Kidney glomerular epithelial cell (primary cell): ENCODE measurements at places on chromosomes 3 and 15.

GRCh38 chr3:169998668-169999131, 32.1 kb downstream of the SEC62 start:
- no peak for DNase-seq

GRCh38 chr3:37024092-37024491, 30.8 kb downstream of the MLH1 start:
- no peak for DNase-seq

DNA sequence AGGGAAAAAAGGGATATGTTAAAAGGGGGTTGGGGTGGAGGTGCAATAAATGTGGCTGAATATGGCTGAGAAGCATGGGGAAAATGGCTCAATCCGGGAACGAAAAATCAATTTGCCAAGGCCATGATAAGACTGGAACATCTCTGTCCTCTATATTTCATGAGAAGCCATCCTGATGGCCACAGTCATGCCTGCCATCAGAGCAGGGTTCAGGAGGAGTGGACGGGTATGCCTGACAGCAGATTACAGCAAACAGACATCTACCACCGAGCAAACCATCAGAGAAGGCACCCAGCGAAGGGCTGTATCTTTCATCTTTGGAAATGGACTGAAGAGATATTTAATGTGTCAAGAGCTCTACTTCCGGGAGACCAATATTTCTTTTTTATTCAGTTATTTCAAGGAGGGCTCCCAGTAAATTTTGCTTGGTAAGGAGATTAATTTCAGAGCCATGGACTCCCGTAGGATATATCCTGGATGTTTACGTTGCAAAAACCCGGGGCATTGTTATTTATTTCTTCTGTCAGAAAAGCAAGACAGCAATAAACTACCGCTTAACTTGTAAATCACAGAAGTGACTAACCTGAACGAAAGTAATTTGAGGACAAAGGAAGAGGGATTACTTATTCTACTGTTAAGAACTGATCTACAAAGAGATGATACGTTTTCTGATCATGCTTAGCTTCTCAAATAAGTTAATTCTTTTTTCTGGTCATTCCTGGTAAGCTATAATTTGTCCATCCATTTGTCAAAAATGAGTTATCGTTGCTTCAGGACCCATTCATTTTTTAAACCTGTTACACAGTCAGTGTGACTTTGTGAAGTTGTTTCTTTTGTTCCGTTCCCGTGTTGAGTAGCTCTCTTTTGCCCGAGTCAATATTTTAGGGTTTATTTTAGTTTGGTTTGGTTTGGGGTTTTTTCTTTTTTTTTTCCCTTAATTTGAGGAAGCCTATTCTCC, 80.6 kb upstream of the CHD2 start:
- peak; percentile 35 for DNase-seq

GRCh38 chr15:32657198-32657883, 15.8 kb downstream of the SCG5 start:
- DNase-seq, result peak; percentile 53

GRCh38 chr15:73965094-73965757, 26.9 kb downstream of the STOML1 start:
- DNase-seq, result no peak

DNA sequence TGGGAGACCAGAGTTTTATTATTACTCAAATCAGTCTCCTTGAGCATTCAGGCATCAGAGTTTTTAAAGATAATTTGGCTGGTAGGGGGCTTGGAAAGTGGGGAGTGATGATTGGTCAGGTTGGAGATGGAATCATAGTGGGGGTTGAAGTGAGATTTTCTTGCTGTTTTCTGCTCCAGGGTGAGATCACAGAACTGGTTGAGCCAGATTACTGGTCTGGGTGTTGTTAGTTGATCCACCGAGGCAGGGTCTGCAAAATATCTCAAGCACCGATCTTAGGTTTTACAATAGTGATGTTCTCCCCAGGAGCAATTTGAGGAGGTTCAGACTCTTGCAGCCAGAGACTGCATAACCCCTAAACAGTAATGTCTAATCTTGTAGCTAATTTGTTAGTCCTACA, 141.0 kb downstream of the OTOL1 start:
- no peak for DNase-seq

GRCh38 chr3:12190832-12191231, 32.1 kb upstream of the TIMP4 start:
- no peak for DNase-seq

- DNase-seq, result no peak
These were observed 1.8 kb downstream of the PLIN1 start for GRCh38 chr15:89677381-89677780.

DNA sequence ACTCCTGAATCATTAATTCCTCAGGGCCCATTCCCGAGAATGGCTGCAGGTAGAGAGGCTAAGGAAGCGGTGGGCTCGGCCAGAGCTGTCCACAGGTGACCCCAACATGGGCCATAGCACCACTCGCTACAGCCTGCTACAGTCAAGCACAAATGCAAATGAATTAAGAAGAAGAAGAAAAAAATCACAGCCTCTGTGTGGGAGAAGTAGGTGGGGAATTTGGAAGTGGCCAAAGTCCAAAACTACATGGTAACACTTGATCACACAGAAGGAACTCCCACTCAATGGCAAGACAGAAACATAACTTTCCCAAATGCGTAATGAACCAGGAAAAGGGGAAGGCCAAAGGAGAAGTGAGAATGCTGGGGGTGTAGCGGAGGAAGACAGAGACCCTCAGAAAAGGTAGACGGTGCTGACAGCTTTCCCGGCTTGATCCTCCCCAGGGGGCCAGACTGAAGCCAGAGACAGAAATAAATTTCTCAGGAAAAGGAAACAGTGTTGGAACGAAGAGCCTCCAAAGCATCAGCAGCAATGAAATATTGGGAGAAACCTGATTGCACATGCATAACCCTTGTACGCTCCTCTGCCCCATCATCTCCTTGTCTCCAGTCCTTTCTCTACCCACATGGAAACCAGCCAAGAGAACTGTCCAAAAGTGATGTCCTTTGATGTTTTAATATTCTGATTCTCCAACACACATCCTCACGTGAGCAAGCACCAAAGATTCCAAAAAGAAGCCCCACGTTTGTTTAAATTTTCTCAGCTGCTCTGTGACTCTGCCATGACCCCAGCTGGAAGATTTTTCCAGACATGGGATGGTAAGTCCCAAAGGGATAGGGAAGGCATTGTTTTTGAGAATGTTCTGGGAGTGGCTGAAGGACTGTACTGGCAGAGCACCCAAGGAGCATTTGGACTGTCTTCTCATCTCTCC, 107.6 kb downstream of the OXNAD1 start:
- DNase-seq, result peak; percentile 50

- no peak for DNase-seq
These were observed 292.5 kb downstream of the ZPLD1 start for GRCh38 chr3:102727340-102727739.

DNA sequence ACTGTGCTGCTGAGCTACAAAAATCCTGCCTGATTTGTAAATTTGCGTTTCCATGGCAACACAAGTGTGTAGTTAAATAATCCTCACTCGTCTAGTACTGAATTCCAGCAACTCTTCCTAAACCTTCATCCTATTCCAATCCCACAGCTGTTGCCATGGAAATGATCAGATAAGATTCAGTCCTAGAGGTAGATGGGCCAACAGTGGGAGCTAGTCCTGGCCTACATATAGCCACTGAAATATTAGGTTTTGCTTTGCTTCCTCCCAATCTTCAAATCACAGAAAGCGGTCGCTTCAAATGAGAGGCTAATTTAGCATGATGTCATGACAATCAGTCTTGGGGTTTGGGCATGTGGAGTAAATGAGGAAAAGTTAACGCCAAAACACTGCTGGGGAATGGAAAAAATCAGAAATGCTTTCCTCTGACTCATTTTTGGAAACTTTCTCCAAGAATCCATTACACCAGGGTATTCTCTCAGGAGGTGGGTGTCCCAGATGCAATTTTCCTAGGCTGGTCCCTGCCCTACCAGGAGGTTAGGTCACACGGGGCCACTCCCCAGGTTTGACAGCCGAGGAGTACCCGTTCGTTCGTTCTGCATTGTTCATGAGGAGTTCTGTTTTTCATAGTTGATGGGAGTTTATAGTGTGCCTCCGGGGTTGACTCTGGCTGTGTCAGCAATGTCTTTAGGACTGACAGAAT, 159.2 kb upstream of the SLCO3A1 start:
- no peak for DNase-seq

GRCh38 chr3:150106740-150107428, 136.2 kb upstream of the PFN2 start:
- peak; percentile 75 for DNase-seq

GRCh38 chr3:42438758-42439157, 28.3 kb upstream of the LYZL4 start:
- no peak for DNase-seq

DNA sequence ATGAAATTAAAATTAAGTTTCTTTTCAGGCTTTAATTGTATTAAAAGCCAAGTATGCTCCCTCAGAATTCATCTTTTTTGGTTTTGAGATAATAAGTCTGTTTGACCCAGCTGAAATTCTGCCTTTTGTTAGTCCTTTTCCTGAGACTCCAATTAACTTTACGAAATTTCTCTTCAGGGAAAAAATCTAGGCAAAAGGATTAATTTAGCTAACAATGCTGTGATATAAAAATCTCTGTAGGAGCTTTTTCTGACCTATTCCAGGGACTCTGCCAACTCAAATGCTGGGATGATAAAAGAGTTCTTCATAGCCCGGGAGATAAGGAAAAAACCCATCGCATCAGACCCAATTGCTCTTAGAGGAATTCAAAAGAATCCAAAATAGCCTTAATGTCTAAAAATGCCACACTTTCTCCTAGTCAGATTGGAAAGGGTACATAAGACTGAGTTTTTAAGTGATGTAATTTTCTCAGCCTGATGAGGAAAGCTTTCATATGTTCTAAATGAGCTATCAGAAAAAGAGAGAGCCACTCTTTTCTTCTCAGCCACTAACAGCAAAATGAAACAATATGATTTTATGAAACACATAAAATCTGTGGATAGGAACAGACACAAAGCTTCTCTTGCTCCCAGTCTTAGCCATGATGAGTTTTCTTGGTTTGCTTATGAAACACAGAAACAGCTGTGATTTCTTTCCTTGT, 405.1 kb downstream of the ROBO1 start:
- no peak for DNase-seq

DNA sequence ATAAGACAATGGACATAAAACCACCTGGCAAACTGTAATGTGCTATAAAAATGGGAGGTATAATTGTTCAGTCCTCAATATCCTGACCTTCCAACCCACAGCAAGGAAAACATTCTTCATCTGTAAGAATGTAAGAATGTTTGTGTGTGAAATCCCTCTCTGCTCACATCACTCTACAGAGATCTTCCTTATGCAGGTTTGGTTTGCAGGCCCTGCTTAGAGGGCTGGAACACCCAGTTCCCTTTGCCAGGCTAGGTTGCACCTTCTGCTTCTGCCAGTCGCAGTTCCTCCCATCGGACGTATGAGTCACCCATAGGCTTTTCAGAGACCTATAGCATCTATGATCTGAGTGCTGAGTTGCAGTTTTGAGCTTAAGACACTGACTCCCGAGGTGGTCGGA, 24.1 kb upstream of the MINAR1 start:
- peak; percentile 81 for DNase-seq

- no peak for DNase-seq
These were observed 5.3 kb upstream of the SPRED1 start for GRCh38 chr15:38247336-38247735.

GRCh38 chr3:142269767-142270166, 44.4 kb upstream of the GK5 start:
- DNase-seq, result peak; percentile 5

DNA sequence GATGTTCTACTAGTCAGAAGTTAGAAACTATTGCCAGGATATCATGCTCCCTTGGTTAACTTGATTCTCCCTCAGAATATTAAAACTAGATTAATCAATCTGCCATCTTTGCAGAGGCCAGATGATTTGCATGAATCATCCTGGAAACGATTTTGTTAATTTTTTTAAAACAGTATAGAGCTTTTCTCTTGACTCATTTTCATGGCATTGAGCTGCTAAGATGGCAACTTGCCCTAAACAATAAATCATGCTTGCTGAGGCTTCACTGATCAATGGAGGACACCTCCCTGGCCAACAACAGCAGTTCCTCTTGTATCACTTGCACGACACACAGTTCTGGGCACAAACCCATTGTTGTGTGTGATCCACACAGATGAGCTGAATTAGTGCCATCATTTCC, 109.1 kb downstream of the COL6A6 start:
- peak; percentile 0 for DNase-seq

DNA sequence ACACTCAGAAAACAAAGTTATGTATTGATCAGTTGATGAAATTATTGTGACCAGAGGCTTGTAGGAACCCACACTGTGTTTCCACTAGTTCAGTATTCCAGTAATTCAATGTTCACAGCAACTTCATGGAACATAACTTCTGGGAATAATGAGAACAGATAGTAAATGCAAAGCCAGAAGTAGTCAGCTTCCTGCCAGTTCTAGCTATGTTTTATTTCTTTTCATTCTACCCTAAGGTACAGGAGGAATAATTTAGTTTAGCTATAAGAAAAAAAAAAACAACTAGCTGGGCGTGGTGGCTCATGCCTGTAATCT, 48.6 kb downstream of the ARHGEF26 start:
- no peak for DNase-seq

DNA sequence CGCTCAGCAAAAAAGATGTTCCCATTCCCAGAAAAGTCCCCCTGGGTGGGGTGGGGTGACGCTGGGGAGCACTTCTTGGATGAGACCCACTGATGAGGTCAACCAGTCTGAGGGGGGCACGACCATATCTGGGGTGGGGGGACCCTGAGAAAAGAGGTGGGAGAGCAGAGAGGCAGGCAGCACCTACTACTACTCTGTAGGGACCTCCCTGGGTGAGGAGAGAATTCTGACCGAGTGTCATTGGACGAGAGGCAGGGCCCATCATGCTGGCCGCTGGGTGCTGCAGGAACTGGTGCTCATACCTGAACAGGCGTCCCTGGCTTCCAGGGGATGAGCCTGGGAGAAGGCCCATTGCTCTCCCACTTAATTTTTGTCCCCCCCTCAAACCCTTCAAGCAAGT, 158.8 kb downstream of the KLF13 start:
- no peak for DNase-seq

- no peak for DNase-seq
These were observed 1.7 kb downstream of the BNC1 start for GRCh38 chr15:83282776-83283137.

DNA sequence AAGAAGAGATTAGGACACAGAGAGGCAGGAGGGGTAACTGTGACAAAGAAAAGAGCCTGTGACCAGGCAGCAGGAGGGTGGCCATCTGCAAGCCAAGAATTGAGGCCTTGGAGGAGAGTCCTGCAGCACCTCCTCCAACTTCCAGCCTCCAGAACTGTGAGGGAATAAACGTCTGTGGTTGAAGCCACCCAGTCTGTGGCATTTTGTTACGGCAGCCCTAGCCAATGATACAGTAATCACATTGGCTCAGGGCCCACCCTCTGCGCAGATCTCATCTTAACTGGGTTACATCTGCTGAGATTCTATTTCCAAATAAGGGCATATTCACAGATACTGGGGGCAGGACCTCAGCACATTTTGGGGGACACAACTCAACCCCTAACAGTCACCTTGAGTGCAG, 11.3 kb downstream of the SELENOS start:
- DNase-seq, result no peak

- no peak for DNase-seq
These were observed 1.8 kb downstream of the CX3CR1 start for GRCh38 chr3:39277893-39278615.
